Cortex of kidney (tissue), 1 donor: ENCODE measurements at places on chromosomes 7 and 10.

DNA sequence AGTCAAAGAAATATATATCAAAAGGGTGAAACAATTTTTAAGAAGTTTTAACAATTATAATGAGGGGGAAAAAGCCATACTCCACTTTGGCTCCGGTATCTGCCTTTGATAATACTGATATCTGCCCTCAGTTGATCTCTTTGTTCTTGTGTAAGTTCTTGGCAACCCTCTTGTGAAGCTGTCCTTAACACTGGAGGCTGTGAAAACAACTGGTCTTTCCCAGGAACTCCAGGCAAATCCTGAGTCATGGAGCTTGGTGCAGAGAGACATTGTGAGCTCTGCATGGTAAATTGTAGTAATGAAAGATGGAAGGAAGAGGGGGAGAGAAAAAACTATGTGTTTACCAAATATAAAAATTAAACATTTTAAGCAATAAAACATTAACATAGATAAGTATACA, 11.9 kb upstream of the ERVW-1 start:
- DNase-seq: no peak

GRCh38 chr7:126803990-126804389, 448.8 kb downstream of the GRM8 start:
- no peak for DNase-seq

GRCh38 chr10:73591935-73592699, 975 bp upstream of the USP54 start:
- DNase-seq: no peak

DNA sequence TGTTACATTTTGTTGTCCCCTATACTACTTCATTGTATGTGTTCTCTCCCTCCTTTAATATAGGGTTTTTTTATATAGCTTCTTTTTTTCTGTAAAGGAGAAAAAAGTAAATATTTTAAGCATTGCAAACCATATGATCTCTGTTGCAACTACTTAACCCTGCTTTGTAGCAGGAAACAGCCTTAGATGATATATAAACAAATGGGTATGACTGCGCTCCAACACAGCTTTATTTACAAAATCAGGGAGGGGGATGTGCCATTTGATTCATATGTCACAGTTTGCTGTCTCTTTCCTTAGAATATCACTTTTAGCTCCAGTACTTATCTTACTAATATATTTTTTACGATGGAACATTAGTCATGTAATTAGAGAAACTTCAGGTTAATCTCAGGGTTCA, 155.2 kb upstream of the GNAI1 start:
- no peak for DNase-seq

GRCh38 chr7:40526951-40527715, 392.3 kb downstream of the SUGCT start:
- DNase-seq: no peak

- no peak for DNase-seq
Observed at GRCh38 chr7:5234852-5235831, 45.1 kb downstream of the WIPI2 start.

DNA sequence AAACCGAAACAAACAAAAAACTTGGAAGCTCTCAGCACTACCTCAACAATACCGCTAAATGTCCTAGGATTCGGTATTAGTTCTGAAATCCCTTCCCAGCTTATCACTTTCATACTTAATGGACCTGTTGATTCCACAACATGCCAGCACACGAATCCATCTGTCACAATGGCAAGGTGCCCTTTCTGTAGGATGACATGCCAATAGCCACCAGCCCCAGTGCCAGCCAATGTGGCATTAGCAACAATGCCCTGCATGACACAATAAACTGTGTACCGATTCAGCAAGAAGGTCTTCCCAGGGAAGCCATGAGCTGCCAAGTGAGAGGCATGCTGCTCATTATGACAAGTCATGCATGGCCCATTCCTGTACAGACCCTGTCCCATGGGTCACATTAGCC, 35.6 kb upstream of the CHCHD3 start:
- no peak for DNase-seq

DNA sequence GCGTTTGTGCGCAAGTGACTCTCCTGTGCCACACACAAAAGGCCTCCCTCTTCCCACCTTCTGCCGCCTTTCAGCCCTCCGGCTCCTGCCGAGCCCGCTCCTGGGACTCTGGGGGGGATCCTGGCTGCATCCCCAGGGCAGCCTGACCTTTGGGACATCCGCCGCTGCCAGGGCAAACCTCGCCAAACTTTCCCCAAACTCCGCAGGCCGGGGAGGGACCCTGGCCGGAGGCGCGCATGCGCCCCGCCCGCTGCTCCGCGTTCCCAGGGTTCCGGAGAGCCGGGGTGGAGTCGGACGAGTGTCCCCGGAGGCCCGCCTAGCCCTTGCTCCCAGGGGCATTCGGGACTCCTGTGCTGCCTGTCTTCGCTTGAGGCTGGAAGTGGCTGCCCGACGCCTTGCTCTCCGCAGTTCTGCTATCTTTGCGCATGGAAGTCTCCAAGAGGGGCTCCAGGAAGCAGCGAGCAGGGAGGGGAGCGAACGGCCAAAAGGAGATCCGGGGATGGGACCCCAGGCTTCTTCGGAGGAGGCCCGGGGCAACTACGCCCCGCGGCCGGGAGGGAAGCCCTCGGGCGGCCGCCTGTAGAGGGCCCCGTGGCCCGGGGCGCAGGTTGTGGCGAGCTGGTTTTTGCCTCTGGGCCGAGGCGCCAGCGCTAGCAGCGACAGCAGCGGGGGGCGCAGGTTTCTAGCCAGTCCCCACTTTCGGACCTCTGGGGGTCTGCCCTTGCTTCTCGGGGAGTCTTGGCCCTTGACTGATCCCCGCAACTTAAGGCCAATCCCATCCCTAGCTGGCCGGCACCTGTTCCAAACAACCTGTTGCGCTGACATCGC, 7.0 kb downstream of the PTF1A start:
- no peak for DNase-seq

DNA sequence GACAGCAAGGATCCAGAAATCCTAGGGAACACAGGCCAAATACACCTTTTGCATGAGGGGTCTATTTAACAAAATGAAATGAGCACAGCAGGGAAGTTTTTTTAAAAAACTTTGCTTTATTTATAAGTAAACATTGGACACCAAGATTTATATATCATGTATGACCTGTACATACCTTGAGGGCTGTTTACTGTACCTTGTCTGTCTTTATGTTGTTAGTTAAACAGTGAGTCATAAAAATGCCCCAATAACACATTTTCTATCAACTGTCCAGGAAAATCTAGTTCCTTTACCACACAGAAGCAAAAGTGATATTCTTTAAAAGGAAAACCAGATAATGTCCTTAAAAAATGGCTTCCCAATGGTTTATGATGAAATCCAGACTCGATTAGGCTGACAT, 45.1 kb upstream of the AGR3 start:
- DNase-seq: no peak

DNA sequence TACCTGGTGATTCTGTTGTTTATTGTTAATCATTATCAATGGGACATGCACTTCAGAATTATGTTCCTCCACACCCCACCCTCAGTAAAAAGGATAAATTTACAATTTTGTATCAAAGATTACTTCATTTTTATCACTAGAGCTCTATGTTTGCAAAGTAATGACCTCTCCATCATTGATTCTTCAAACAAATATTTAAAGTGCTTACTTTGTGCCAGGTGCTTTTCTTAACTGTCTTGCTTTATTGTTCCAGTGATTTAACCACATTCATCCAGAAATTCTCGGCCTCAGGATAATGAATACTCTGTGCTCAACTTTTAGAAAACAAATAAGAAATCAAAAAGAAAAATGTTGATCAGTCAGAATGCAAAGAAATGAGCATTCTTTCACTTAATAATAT, 144.9 kb upstream of the FOXP2 start:
- no peak for DNase-seq

GRCh38 chr10:112958275-112958995, 8.4 kb downstream of the TCF7L2 start:
- no peak for DNase-seq

- DNase-seq: no peak
Observed at GRCh38 chr10:114823077-114823463, 1.5 kb downstream of the FHIP2A start.

GRCh38 chr10:61076572-61077114, 132.7 kb upstream of the RHOBTB1 start:
- no peak for DNase-seq

- DNase-seq: no peak
Observed at GRCh38 chr7:15068324-15068723, 165.8 kb upstream of the DGKB start.

DNA sequence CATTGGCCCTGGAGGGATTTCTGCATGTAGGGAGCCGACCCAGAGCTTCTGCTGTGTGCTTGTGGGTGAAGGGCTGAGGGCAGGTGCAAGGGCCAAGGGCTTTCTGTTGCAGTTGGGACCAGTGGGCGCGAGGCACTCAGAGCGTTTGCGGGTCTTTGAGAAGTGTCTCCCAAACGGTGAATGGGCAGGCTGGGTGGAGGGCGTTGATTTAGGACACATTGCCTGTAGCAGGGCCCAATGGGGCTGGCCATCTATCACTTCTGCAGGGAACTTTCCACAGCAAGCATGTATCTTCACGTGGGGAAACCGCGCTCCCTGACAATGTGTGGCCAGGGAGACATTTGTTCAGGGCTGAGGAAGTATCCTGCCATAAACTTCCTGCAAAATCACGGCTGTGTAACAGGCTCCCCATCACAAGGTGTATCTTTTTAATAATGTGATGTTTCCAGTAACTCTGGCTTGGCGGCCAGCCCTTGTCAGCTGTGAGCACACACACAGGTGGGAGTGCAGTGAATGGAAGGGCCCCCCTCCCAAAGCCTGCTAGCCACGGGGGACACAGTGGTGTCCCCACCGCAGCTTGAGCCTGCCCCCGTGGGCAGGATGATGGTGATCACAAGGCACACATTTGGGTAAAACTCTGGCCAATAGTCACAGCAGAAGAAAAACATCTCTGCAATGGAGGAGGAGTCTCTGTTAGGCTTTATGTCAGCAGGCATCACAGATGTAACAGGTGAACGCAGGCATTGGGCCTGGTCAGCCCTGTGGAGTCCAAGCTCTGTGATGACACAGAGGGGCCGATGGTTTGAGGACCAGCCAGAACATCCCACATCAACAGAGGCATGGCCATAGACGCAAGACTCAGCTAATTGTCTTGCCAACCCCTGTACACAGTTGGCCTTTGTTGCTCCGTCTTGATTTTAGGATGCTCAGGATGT, 84.3 kb downstream of the GLRX3 start:
- DNase-seq: no peak

DNA sequence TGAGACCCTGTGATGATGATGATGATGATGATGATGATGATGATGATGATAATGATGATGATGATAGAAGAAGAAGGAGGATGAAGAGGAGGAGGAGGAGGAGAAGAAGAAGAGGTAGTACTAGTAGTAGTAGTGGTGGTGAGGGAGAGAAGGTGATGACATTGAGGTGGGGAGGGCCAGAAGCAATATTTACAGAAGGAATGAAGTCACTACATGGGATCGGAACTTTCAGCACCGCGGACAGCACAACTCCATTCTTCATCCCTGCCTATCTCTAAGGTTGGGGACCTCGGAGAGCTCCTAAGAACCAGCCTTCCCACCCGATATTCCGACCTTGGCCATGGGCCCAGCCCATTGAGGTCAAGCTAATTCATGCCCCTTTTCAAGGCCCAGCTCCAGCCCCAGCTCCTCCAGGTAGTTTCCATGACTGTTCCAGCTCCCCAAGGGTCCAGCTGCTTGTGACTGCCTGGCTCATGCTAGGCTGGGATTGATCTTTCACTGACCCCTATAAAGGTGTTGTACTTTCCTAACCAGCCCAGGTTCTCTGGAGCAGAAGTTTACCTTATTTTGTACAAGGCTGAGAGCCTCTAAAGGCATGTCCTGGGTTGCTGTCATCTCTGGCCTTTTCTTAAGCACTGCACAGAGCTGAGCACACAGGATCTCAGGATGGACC, 10.3 kb downstream of the CRHR2 start:
- no peak for DNase-seq

DNA sequence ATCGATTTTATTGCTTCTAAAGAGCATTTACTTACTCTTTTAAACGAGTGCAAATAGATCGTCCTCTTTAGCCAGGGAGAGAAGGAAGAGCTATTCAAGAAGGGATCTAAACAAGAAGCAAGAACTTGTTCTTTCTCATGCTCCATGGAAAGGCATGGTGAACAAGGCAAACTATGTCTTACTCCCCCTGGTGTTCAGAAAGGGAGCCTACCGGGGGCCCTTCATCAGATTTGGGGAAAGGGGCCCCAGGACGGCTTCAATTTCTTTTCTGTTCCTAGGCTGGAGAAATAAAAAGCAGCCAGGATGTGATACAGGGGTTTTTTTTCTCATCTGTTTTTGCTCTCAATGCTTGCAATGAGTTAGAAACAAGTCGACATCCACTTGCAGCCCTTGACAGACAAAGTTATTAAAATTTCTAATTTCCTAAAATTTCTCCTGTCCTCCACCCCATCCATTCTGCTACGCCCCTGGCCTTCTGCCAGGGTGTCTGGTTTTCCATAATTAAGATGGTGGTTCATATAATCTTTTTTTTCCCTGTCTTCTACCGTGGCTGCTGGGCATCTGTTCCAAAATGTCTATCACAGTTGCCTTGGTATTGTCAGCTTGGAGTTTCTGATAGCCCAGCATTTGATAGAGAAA, 214.4 kb downstream of the CREB5 start:
- no peak for DNase-seq

- no peak for DNase-seq
Observed at GRCh38 chr7:150919160-150919559, 59.0 kb downstream of the KCNH2 start.

DNA sequence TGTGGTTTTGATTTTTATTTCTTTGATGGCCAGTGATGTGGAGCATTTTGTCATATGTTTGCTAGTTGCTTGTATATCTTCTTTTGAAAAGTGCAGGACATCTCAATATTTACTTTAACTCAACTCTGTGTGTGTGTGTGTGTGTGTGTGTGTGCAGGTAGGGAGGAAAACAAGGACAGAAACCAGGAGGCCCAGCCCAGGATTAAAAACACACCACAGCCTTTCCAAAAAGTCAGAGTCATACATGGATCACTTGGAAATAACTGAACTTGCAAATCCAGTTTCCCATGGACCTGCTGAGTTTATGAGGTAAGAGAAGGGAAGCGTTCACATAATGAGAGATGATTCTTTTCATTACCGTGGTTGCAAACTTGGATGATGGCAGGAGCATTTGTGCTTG, 189.9 kb upstream of the LYZL1 start:
- no peak for DNase-seq

DNA sequence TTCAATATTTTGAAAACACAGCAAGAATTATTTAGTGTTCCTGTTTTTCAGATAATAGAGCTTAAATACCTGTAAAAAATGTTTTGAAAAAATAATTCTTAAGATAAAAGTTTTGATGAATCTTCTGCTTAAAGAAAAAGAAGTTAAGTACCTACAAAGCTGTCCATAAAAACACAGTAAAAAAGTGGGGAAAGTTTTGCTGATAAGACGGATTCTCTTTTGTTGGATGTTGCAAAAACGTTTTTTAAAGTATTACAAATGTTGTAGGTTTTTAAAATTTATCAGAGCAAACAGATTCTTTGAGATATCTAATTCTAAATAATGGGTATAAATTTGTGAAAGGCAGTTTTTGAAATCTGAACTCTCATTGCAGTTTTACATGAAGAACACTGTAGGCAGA, 12.2 kb downstream of the DMTF1 start:
- no peak for DNase-seq
